ENCODE measurements at places on chromosomes 4 and X.

GRCh38 chr4:8188743-8189550, 10.1 kb upstream of the SH3TC1 start:
- DNase-seq = no peak

DNA sequence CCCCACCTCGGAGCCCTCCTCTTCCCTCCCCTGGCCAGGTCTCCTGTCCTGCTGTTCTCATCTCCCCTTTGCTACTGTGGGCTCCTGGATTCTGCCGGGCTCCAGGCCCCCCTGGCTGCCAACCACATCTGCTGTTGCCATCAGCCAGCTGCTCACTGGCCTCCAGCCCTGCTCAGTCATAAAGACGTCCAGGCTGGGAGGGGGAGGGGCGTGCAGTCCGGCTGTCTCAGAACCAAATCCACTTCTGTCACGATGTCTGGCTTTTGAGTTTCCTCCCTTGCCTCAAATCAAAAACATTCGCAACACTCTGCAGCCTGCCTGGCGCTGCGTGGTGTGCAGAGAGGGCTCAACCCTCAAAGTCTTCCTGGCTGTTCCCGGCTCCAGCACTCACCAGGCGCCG, 7.1 kb downstream of the RASL11B start:
- no peak for DNase-seq

DNA sequence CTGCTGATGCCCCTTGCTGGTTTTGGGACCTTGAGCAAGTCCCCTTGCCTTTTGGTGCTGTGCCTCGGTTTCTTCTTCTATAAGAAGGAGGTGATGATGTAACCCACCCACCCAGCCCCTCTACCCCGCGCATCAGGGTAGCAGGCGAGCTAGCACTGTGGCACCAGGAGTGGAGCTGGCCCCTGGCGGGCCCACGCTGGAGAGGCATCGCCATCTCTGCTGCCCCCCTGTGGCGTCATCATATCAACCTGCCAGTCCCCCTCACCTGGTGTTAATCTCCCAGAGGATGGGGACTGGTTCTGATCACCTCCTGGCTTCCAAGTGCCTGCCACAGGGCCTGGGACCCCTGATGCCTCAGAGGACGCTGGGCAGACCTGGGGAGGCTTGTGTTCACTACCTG, 6.3 kb upstream of the SORCS2 start:
- DNase-seq = no peak

DNA sequence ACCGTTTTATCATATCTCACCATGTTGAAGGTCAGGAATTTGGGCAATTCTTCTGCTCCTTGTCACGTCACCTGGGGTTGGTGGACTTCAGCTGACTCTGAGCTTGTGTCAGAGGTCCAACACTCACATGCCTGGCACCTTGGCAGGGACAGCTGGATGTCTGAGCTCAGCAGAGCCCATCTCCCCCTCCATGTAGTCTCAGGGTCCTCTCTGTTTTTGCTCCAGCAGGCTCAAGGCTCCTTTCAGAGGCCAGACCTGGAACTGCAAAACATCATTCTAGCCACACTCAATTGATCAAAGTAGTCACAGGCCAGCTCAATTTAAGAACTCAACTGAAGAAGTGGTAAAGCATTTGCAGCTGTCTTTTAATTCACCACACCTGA, 45.4 kb downstream of the EDNRA start:
- no peak for DNase-seq

- DNase-seq = no peak
Observed at GRCh38 chrX:151875270-151876026, 37.2 kb upstream of the MAGEA4 start.

- DNase-seq = peak; percentile 5
Observed at GRCh38 chr4:149980941-149981340, 97.3 kb upstream of the DCLK2 start.

DNA sequence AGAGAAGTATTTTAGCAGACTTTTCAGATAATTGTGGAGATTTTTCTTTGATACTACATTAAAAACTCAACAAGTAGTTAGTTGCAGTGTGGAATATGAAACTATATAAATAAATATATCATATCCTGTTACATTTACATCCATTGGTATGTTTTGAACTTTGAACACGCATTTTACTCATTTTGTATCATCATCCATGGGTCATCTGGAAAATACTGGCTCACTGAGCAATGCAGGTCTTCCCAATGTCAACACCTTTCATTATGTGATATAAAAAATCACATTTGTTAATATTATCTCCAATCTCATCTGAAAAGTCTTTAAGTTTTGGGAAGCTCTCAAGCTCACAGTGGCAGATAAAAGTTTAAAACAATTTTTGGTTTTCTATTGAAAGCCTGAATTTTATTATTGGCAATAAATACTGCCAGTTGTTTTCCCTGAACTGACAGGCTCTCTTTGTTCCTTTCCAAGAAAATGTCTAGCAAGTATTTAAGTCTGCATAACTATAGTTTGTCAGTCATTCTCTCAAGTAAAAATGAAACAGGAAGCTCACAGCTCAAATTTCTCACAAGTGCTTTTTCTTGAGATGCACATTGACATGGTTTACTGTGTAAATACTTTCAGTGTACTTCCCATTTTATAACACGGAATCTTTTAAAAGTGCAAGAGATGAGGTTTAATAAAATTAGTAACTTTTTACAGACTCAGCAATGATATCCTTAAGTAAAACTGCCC, 183.5 kb upstream of the GPC4 start:
- DNase-seq = no peak

DNA sequence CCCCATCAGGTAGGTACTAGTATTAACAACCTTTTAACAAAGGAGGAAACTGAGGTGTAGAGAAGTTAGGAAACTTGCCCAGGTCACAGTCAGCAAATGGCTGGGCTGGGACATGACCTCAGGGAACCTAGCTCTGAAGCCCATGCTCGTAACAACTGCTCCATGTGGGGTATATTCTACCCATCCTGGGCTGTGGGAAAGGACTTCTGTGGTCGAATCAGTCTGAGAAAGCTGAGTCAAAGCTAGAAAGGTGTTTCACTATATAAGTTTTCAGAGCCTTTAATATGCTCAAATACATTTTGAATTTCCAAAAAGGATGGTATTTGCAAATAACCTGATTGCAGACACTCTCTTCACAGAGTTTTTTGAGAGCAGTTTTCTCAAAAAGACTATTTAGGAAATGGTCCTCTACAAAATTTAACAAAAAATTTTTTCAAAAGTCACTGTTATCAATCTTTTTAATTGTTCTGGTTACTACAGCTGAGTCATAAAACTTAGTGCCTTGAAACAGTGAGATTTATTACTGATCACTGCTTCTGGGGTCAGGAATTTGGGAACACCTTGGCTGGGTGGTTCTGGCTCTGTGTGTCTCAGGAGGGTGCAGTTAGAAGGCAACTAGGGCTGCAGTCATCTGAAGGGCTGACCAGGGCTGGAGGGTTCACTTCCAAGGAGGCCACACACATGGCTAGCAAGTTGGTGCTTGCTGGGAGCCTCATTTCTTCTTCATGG, 53.6 kb downstream of the NSG1 start:
- no peak for DNase-seq

DNA sequence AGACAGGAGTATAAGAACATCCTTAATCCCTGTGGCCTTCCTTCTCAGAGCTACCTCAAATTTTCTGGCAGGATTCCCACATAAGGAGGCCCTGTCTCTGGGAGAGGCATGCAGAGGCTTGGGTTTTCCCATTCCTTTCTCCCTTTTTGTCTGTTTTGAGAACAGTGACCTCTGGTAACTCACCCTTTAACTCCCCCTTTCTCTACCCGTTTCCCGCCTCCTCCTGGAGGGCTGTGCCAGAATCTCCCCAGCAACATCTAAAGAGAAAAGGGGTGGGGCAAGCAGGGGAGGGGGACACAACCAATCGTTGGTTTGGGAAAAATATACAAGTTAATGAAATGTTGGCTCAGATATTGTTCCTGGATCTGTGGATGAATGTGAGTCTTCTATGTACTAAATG, 303.7 kb upstream of the IRS4 start:
- DNase-seq = no peak

DNA sequence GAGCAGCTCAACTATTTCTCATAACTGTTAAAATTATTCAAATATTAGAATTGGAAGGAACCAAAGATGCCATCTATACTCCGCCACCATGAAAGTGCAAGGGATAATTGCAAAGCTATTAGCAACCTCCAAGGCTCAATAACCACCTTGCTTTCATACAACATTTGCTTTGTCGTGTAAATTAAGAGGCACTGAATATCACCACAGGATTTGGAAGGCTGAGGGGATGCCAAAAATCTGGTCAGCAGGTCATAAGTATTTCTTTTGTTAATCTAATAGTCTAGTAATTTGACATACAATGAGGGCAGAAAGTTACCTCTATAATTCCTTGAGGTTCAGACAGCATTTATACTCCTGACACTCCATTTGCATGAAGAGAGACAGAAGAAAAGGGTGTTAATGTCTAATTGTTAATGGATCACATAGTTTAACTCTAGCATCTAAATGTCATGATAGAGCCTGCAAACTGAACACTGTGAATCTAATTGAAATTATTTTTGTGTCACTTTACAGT, 200.9 kb upstream of the DIAPH2 start:
- DNase-seq = no peak

DNA sequence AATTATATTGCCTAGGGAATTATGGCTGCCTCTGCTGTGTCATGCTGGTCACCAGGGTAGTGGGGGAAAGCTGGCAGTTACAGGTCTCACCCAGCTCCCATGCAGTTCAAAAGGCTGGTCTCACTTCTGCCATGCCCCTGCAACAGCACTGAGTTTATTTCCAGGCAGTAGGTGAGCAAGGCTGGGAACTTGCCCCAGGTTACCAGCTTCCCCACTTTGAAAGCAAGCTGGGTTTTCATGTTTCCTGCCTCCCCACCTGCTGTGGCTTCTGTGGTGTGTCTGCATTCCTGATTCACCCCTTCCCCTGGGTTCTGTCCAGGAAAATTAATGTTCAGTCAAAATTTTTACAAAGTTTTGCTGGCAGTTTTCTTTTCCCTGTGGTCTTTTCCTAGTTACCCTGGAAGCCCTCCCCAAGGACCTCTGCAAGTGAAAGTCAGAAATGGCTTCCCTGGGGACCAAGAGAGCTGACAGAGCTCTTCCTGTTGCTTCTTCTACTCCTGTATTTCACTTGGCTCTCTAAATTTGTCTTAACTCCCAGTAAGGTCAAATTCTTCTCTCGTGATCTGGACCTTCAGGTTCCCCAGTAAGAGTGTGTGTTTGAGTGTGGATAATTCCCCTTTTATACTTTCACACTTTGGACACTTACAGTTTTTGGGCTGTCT, 58.5 kb upstream of the AGTR2 start:
- DNase-seq = no peak

- DNase-seq = no peak
Observed at GRCh38 chr4:84389406-84389805, 109.7 kb downstream of the NKX6-1 start.

GRCh38 chr4:101411926-101412325, 64.6 kb upstream of the PPP3CA start:
- no peak for DNase-seq

DNA sequence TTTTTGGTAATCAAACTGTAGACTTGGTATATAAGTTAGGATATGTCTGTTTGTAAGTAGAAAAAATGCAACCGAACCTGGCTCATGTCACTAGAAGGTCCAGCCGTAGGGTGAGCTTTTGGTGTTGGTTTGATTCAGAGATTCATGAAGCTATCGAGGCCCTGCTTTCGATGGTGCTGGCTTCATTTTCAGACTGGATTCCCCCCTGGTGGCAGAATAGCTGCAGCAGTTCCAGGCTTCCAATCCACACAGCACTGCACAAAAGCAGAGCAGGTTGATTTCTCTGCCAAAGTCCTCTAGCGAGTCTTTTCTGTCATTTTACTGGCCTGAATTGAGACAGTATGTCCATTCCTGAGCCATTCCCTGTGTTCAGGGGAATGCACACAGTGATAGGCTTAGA, 33.1 kb downstream of the PDK3 start:
- no peak for DNase-seq

- no peak for DNase-seq
Observed at GRCh38 chrX:69523314-69523713, 19.2 kb downstream of the NALF2 start.

GRCh38 chrX:23623797-23624196, 43.5 kb upstream of the PRDX4 start:
- DNase-seq = no peak

- DNase-seq = no peak
Observed at GRCh38 chr4:139223682-139224317, 46.8 kb upstream of the ELF2 start.

- DNase-seq = no peak
Observed at GRCh38 chr4:25949994-25950393, 36.0 kb downstream of the SMIM20 start.

- DNase-seq = no peak
Observed at GRCh38 chr4:138901177-138901576, 114.4 kb upstream of the NOCT start.

DNA sequence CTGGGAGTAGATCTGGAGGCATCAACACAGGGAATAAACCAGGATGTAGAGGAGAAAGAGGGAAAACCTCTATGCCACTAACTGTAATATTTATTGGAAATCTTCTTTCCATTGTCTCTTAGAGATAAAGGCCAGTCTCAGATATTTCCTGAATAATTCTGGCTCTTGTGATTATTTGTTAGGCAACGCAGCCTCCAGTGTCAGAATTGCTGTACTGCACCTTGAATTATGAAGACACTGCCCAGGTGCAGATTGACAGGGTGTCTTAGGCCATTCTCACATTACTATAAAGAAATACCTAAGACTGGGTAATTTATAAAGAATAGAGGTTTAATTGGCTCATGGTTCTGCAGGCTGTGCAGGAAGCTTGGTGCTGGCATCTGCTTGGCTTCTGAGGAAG, 100.7 kb upstream of the ZDHHC15 start:
- DNase-seq = no peak

- DNase-seq = no peak
Observed at GRCh38 chr4:2888886-2889285, 45.2 kb downstream of the ADD1 start.

GRCh38 chrX:14899607-14900006, 26.4 kb downstream of the MOSPD2 start:
- no peak for DNase-seq

- no peak for DNase-seq
Observed at GRCh38 chr4:40486534-40486933, 143.1 kb downstream of the RBM47 start.

- DNase-seq = no peak
Observed at GRCh38 chr4:8494983-8495548, 54.5 kb downstream of the TRMT44 start.

DNA sequence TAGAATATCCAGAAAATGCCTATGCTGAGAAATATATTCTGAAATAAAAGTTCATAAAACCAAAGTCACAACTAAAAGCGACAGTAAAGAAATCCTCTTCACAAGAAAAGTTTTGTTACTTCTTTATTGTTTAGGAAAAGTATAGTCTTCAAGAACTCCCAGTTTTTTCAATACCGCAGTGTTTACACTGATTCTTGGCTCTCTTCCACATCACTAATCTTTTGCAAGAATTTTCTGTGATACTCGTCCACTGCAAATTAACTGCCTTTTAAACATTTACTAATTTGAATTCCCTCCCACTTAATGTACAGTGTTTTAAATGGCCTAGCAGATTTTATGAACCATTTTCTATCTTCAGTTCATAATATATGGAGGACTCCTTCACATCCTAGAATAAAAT, 65.1 kb downstream of the HPGDS start:
- DNase-seq = no peak
